Activated T-cell treated with anti-CD3 and anti-CD28 coated beads, Interleukin-2, amount 50 U/mL, for 1 hour (primary cell): ENCODE measurements at places on chromosomes 6 and 20.
A peak's percentile ranks its signal among the peaks of the same experiment; 100 is the strongest.

DNA sequence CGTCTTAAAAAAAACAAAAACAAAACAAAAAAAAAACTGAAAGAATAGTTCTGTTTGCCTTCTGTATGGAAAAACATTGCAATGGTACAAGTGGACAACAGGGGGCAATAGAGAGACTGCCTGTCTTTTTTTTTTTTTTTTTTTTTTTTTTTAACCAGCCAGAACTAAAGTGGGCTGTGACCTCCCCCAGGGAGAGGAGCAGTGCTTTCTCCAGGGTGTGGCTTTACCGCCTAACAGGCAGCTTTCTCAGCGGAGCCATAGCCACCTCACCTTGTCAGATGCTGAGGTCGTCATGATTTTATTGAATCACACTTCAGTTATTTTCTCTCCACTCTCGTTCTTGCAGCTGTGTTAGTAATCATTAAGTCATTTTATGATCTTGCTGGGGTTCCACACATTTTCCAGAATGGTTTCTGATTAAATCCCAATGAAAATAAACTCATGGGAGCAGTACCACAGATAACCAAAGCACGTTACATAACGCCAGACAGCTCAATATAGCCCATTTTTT, 78.4 kb downstream of the GMPR start:
- peak; percentile 49 for DNase-seq

DNA sequence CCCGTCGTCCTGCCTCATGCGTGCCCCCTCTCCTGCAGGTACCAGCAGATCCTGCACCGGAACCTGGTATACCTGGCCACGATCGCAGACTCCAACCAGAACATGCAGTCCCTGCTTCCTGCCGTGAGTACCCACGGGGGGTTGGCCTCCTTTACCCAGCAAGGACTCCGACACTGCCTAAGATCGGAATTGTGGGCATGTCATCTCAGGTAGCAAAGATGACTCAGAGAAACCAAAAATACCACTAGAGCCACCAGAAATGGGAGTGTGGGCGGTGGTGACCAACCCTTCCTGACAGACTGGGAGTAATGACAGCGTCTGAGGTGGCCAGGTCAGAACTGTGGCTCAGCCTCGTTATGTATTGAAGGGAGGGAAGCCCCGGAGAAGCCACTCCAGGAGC, 16.3 kb downstream of the SS18L1 start:
- no peak for DNase-seq

DNA sequence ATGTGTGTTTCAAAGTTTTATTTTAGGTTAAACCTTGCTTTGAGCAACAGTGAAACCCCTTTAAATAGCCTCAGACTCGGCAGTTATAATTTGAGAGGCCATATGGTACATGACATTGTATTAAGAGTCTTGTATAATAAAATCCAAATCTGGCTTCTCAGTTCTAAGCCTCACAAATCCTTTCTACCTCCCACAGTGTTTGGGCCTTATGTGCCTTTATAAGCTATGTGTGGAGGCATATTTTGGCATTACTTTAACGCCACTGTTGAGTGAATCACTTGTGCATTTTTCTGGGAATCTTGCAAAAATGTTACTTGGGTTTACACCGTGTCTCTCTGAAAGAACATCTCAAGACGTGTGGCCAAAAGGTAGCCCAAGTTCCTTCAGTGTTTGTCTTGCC, 152.4 kb downstream of the COL9A1 start:
- DNase-seq = no peak

- DNase-seq = no peak
Measured at GRCh38 chr20:57877131-57877824, 167.5 kb upstream of the PMEPA1 start.

DNA sequence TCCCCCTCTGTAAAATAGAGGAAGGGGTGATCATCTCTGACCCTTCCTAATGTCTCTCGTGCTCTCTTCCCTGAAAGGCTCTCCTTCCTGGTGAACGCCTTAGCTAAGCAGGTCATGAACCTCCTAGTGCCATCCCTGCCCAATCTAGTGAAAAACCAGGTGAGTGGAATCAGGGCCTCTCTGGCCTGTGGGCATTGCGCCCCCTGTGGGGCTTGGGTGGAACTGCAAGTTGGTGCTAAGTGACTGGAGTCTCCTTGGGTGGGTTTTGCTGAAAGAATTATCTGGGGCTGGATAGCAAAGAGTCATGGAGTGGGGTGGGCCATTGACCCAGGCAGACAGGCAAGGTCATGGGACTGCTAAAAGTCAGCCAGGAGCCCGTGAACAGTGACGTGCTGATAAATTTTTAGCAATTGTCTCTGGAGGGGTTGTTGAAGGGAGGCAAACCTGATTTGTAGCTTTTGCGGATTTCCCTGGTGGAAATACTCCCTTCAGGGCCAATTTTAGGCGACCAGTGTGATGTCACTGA, 8.9 kb downstream of the BPIFB1 start:
- DNase-seq = peak; percentile 75
